ENCODE measurements at places on chromosomes 3 and 15. TPM values are rescaled to one million over a fixed set of nuclear protein-coding genes. Genes with fewer than 3 reads are reported as not detected.

Gene FBN1
- 353 TPM for polyA plus RNA-seq

- no peak for DNase-seq
Measured at GRCh38 chr3:129218742-129219141, 30.7 kb upstream of the COPG1 start.

GRCh38 chr3:57126244-57126643 is 38.9 kb downstream of the IL17RD start:
- DNase-seq = no peak

Gene KCNMB3
- 8.4 TPM for polyA plus RNA-seq

- no peak for DNase-seq
Measured at GRCh38 chr3:7669641-7670040, 808.7 kb downstream of the GRM7 start.

DNA sequence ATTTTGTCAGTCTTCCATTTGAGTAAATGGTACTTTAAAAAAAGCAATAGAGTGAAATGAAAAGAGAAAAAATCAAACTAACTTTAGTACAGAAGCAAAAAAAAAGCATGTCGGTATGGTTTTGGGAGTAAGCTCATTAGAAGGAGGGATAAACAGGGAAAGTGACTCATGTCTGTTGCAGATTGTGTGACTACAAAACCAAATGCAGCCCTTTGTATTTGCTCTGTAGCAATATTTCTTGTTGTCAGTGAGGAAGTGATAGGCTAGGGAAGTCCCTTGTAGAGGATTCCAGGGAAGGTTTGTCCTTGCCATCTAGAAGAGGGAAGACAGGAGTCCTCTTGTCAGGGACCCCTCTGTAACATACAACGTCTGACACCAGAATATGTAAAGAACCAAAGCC is 150.5 kb upstream of the POU1F1 start:
- DNase-seq = no peak

- DNase-seq = no peak
Measured at GRCh38 chr3:105842943-105843342, 25.9 kb downstream of the CBLB start.

GRCh38 chr15:25931851-25932250 is 68.7 kb upstream of the ATP10A start:
- DNase-seq = no peak

DNA sequence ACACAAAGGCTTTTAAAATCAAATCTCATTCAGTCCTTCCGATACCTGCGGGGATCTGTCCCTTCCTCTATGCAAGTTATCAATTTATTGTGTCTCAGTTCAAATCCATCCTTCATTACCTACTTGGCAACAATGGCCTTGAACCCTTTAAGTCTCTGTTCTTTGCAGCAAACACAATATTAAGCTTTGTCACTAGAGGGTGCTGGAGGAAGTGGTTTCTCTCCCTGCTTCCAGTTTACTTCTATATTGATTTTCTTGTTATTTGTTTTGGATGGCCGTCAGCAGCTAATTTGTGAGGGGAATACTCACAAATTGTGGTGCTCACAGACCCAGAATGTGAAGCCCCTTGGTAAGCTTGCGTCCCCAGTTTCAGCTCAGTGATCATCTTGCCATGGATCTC is 278.3 kb downstream of the FGF12 start:
- DNase-seq = no peak

- DNase-seq = no peak
Measured at GRCh38 chr3:156425651-156426050, 129.3 kb downstream of the SSR3 start.

DNA sequence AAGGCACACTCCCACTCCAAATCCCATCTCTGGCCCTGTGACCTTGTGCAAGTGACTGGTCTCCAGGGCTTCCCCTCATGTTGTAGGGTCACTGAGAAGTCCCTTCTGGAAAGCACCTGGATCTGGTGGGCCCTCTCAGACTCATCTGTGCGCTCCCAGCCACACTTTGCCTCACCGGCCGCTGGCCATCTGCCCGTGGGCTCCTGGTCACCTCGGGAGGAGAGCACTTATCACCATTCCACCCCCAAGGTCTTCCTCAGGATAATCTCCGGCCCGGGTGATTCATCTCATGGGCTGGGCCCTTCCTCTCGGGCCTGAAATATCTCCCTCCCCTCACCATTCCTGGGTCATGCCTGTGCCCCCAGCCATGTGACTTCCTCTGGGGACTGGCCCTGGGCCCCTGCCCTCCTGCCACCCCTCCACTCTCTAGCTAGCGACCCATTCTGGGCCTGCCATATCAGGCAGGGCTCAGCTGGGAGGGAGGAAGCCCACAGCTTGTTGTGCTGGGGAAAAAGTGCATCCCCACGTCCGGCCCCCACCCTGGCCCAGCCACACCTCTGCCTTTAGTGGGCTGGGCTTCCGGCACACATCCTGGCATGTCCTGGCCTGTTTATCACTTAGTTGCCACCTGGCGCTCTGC is 10.6 kb upstream of the WNT7A start:
- DNase-seq = no peak

DNA sequence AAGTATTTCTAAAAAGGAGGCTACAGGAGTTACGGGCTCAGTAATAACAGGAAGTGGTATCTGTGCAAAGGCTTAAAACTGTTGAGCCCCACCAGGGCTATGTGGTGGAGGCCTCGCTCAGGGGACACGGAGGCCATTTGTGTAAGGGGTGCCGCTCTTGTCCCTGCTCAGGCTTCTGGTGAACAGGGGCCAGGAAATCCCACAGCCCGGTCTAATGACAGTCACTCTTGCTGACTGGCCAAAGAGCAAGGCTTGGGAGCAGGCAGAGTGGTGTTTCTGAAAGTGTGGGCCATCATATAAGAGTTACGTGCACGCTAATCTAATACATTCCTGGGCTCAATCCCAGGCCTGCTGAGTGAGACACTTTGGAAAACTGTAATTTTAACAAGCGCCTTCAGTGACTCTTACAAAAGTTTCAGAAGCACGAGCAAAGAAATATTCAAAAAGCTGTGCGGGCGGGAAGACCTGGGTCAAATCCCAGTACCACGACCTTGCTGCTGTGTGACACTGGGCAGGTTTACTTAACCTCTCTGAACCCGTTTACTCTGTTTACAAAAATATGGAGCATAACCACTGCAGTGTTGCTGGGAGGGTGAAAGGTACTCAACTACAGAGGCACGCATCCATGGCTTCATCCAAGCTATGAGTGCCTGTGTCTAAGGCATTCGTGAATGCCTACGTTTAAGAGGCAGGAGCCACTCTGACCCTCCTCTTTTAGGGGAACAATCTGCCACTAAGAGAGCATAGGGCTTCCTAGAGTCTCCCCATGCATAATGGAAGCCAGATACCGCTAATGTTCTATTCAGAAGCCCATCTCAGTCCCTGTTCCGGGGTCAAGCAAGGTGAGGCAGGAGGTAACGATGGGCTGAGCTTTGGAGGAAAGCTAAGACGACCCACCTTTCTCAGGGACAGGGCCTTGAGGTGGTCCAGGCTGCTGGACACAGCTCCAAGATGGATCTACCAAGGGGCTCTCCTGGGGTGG is 2.0 kb downstream of the ATP10A start:
- DNase-seq = no peak

Gene P2RY13
- 1.4 TPM for polyA plus RNA-seq

DNA sequence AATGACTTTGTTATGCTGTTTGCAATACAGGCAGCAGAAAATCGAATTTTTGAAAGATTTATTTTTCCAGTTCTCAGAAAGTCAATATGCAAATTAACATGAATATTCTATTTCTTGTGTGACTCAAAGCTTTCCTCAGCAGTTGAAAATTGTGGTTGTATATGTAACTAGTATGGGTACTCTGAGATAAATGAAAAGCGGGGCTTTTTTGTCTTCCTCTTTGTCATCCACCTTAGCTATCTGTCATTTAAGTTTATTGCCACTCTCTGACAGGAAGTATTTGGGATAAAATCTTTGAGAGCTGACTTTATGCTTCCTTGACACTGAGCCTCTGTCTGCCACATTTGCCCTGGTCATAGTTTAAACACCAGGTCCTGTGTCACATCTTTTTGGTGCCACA is 91.5 kb downstream of the ATG7 start:
- no peak for DNase-seq

Gene ASB14
- 0.45 TPM for polyA plus RNA-seq

Gene HIGD1A
- polyA plus RNA-seq = 91.1 TPM

- no peak for DNase-seq
Measured at GRCh38 chr3:24048843-24049242, 103.8 kb downstream of the NR1D2 start.

Gene ROPN1
- polyA plus RNA-seq = not detected

DNA sequence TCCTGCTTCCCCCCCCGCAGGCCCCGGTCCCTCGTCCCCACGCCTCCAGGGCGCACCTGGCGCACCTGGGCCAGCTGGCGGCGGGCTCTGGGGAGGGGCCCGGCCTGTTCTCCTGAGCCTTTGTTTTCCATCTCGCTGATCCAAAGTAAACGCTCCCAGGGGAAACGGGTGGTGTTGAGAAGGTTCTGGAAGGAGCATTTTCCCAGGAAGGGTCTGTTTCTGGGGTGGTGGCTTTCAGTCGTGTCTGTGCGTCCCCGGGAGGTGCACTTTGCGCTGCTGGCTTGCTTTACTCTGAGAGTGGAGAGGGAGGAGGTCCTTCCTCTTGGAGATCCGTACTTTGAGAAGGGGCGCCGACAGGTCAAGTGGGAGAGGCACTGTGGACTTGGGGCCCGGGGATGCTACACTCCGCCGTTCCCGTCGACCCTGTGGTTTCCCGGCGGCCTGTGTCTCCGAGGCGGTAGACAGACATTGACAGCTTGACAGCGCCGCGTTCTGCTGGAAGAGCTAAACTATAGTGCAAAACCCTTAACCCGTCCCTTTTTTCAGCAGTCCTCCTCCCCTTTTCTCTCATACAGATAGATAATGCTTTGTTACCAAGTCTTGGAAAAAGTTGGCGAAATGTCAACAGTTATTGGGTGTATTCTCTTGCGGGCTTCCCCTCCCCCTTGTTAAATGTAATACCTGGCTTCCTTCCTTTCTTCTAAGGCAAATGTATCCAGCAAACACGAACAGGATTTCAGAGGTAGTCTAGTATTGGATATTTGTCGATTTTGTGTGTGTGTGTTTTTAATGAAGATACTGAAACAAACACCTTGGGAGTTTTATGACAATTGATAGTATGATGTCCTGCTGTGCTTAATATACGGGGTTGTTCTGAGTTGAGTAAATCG is 6.5 kb downstream of the TPM1 start:
- no peak for DNase-seq

DNA sequence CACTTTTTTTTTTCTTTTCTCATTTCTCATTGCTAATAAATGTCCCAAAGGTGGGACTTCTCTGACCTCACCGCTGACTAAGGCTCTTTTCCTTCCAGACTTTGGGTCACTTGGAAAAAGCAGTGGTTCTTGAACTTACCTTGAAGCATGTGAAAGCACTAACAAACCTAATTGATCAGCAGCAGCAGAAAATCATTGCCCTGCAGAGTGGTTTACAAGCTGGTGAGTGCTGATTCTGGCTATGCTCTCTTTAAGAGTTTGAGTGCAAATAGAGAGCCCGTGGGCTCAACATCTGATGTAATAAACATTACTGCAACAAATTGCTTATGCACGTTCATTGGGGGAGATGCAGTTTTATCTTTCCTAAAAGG is 2.0 kb downstream of the BHLHE40 start:
- DNase-seq = peak; percentile 18

GRCh38 chr3:52456169-52456799 is 880 bp downstream of the NISCH start:
- no peak for DNase-seq

DNA sequence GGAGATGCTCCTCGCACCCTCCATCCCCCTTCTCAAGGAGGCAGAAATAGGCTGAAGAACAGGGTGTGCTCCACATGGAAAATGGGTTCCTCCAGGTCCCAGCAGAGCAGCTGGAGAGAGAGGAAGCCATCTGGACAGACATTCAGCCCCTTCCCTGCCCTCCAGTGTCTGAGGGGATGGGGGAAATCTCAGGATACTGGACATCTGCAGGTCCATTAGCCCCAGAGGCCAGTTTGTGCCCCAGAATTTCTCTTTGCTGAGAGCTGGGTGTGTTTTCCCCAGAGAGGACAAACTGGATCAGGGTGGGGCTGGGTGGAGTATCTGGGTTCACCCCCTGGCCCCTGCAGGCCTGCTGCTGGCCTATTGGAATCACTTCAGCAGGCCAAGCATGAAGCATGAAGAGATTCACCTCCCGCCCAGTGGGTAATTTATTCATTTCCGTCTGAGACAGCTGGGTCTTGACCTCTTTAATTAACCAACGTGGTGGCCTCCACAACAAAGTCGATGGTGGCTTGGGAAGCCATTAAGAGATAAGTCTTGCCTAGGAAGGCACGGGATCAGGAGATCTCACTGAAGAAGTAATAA is 4.6 kb downstream of the FAM3D start:
- DNase-seq = no peak

DNA sequence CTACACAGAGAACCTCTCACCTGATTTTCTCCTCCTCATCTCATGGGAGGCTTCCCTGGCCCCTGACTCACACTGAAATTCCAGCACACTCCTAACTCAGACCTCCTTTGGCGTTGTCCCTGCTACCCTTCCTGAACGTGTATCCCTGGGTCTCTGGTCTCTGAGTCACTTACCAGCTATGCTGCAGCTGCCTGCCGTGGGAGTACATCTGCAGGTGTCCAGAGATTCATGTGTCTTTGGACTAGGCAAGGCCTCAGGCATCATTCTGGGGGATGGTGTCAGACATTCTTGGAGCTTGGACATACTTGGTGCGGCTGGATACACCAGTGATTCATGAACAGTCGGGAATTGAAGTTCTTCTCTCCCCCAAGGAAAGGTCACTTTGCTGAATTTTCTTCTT is 148.8 kb upstream of the TRIM42 start:
- peak; percentile 14 for DNase-seq

DNA sequence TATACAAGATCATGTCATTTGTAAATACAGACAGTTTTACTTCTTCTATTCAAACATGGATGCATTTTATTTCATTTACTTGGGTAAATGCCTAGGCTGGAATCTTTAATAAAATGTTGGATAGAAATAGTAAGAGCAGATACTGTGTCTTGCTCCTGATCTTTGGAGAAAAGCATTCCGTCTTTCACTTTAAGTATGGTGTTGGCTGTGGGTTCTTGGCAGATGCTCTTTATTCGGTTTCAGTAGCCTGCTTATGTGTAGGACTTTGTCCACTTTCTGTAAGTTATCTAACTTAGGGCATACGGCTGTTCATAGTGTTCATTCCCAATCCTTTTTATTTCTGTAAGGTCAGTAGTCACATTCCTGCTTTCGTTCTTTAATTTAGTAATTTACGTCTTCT is 303.0 kb downstream of the ADAMTS17 start:
- no peak for DNase-seq

Gene ATP13A4
- 3.0 TPM for polyA plus RNA-seq

DNA sequence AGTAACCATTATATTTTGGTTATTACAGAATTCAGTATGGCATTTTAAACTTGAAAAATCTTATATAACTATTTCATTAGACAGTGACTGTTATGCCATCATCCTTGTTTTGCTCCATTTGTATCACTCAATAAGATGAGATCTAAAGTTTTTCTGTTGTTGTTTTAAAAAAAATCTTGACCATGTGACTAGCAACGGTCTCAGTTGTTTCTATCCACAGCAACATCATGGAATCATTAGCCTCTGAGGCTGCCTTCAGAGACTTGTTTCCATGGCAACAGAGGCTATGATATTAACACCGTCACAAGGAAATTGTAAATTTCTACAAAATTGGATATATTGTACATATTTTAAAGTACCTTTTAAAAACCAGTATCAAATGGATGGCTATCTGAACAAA is 129.8 kb downstream of the DLG1 start:
- peak; percentile 92 for DNase-seq

Measured in muscle of back (tissue), 13 donors.